Smooth muscle cell of the pulmonary artery (primary cell): ENCODE measurements at places on chromosomes 11 and 22. TPM values are rescaled to one million over a fixed set of nuclear protein-coding genes. Genes with fewer than 3 reads are reported as not detected.

APOBEC3B gene
- 0.30 and 2.0 TPM in 2 replicates for total RNA-seq

INPP5J gene
- total RNA-seq, result 0.26 and 0.46 TPM in 2 replicates

AMOTL1 gene
- total RNA-seq, result 55.7 and 85.8 TPM in 2 replicates

RPS6KA4 gene
- 37.9 and 52.5 TPM in 2 replicates for total RNA-seq

OR8G5 gene
- not detected in 2 replicates for total RNA-seq

MS4A6E gene
- total RNA-seq, result not detected in 2 replicates

TRIM22 gene
- total RNA-seq, result 111 and 122 TPM in 2 replicates

SCGB1C1 gene
- total RNA-seq, result not detected in 2 replicates

TMEM25 gene
- 16.1 and 28.1 TPM in 2 replicates for total RNA-seq

TREH gene
- not detected in 2 replicates for total RNA-seq

TBX1 gene
- 0.23 TPM in 1 of 2 replicates, not detected in the other for total RNA-seq

SMC1B gene
- 0.07 TPM in 1 of 2 replicates, not detected in the other for total RNA-seq

SLC6A5 gene
- not detected in 2 replicates for total RNA-seq

DMC1 gene
- 0.56 and 0.85 TPM in 2 replicates for total RNA-seq

AP5B1 gene
- 7.6 and 12.5 TPM in 2 replicates for total RNA-seq

RFPL1 gene
- not detected in 2 replicates for total RNA-seq
